ENCODE measurements at places on chromosomes 16 and 17.

GRCh38 chr17:37489197-37490001 is at the start of gene DUSP14:
Gene DUSP14, plus strand, starts transcription at chr17:37489891. Its CDS starts 22,382 bp downstream, at chr17:37512273.
- DNase-seq, result peak; percentile 80

DNA sequence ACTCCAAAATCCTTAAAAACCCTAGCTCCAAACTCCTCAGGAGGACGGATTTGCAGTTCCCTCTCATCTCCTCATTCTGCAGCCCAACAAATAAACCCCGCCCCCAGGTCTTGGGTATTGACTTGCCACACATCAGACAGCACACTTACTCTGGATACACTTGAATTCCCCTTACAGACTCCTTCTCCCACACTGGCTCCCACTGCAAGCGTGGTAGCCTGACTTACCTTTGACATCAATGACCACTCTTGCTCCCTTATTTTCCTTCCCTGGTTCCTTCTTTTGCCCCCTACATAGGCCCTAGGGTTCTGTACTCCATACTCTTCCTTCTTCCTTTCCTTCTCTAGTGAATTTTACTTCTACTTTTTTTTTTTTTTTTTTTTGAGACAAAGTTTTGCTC is 7.5 kb downstream of the RFFL start:
- DNase-seq, result no peak

DNA sequence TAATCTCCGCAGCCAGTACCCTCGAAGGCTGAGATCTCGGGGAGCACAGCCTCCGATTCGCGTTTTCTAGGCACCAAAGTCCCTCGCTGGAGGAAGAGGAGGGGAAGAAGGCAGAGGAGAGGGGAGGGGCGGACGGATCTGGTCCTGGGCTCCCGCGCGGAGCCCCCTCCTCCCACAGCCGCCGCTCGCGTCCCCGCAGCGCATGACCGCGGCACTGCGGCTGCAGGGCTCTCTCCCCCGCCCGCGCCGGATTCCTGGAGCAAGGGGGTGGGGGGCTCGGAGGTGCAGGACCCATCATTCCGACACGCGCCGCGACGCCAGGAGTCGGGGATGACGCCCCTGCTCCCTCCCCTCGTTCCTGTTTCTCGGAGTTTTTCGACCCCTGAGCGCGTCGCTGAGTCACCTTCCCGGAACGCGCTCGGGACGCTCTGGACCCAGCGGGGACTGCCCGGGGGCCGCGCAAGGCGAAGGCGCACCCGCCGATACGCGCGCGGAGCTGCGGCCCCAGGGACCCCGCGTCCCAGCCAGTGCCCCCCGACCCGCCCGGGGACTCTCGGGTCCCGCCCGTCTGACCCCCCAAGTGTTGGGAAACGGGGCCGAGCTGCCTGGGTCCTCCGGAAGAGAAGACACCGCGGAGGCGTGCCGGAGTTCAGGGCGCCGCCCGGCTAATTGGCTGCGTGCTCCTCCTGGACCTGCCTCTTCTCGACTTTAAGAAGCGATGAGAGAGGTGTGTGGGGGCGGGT is 1.4 kb upstream of the SPHK1 start:
- no peak for DNase-seq

DNA sequence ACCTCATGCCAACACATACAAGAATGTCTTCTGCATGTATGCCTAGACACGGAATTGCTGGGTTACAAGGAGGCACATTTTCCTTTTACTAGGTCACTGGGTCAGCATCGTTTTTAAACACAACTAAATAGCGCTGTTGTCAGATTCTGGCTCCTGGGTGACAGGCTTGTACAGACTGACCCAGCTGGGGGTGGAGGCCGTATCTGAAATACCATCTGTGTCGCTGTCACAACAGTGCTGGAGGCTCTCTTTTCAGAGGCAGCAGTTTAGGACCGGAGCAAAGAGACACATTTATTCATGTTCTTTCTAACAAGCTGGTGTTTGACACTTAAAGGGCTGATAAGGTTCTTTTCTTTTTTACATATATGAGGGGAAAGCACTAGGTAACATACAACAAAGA is 403.0 kb upstream of the ASIC2 start:
- no peak for DNase-seq

GRCh38 chr16:79600638-79601091 is at the start of gene MAF:
Gene MAF, minus strand, starts transcription at chr16:79600737. Its CDS starts 835 bp downstream, at chr16:79599902.
- peak; percentile 32 for DNase-seq

- no peak for DNase-seq
Observed at GRCh38 chr17:60091908-60092331, 13.2 kb upstream of the HEATR6 start.

- DNase-seq, result no peak
Observed at GRCh38 chr17:36824678-36825101, 112.6 kb upstream of the LHX1 start.

GRCh38 chr17:77511514-77512061 is 370.8 kb downstream of the SEC14L1 start:
- DNase-seq, result no peak

- no peak for DNase-seq
Observed at GRCh38 chr17:32871746-32872145, 5.2 kb downstream of the MYO1D start.

DNA sequence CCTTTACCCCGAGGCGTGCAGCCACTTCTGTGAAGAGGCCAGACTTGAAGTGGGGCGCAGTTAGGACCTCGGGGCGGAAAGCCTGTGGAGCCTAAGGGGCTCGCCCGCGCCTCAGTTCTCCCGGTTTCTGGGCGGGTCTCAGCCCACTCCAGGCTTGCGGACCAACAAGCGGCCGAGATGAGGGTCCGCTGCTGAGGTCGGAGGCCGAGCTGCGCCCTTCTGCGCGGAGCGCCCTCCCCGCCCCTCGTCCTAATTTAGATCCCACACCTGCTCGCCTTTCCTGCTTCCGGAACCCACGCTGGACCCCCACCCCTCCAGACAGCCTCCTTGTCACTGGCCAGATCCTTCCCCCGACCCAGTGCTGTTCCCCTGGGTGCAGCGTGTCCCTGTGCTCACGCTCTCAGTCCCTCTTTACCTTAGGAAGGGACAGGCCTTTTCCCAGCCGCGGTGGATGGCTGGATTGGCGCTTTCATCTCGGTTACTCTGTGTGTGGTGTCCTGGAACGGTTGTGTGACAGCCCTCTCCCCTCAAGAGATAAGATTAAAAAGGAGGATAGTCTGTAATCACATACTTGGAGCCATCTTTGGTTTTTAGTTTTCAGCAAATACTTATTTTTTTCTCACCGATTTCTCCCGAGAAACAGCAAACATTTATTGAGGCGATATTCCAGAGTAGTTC is 933 bp upstream of the ATXN7L3 start:
- peak; percentile 76 for DNase-seq

DNA sequence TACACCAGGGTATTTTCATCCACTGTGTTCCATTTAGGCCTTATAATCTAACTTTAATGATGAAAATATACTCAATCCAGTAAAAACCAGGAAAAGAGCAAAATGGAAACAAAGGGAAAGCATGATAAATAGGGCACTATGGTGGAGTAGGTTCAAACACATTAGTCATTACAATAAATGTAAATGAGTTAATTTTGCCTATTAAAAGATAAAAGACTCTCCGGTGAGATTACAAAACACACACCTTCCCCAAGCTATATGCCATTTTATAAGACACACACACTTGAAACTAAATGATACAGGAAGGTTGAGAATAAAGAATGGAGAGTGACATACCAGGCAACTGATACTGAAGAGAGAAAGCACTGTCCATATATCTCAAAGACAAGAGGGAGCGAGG is 10.0 kb downstream of the PPL start:
- no peak for DNase-seq

- no peak for DNase-seq
Observed at GRCh38 chr17:78769196-78769773, 12.8 kb downstream of the CYTH1 start.

- DNase-seq, result no peak
Observed at GRCh38 chr17:82092995-82093751, 4.9 kb downstream of the FASN start.

DNA sequence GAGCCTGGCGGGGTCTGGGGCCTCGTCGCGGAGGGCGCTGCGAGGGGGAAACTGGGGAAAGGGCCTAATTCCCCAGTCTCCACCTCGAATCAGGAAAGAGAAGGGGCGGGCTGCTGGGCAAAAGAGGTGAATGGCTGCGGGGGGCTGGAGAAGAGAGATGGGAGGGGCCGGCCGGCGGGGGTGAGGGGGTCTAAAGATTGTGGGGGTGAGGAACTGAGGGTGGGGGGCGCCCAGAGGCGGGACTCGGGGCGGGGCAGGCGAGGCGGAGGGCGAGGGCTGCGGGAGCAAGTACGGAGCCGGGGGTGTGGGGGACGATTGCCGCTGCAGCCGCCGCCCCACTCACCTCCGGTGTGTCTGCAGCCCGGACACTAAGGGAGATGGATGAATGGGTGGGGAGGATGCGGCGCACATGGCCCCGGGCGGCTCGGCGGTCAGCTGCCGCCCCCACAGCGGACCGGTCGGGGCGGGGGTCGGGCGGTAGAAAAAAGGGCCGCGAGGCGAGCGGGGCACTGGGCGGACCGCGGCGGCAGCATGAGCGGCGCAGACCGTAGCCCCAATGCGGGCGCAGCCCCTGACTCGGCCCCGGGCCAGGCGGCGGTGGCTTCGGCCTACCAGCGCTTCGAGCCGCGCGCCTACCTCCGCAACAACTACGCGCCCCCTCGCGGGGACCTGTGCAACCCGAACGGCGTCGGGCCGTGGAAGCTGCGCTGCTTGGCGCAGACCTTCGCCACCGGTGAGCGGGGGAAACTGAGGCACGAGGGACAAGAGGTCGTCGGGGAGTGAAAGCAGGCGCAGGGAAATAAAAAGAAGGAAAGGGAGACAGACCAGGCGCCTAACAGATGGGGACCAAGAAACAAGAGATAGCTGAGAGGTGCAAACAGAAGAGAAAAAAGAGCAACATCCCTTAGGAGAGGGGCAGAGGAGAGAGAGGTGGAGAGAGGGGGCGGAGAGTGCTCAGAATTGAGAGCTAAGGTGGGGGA is at the start of gene PNMT:
Gene PNMT (plus strand): TSS at position 509 of the 980 bp plus-strand sequence. CDS start 23 bp downstream, at position 532.
- peak; percentile 68 for DNase-seq

- no peak for DNase-seq
Observed at GRCh38 chr16:22353933-22354541, 20.4 kb downstream of the CDR2 start.

GRCh38 chr17:32659419-32659842 is 172.6 kb downstream of the CDK5R1 start:
- DNase-seq, result peak; percentile 70

DNA sequence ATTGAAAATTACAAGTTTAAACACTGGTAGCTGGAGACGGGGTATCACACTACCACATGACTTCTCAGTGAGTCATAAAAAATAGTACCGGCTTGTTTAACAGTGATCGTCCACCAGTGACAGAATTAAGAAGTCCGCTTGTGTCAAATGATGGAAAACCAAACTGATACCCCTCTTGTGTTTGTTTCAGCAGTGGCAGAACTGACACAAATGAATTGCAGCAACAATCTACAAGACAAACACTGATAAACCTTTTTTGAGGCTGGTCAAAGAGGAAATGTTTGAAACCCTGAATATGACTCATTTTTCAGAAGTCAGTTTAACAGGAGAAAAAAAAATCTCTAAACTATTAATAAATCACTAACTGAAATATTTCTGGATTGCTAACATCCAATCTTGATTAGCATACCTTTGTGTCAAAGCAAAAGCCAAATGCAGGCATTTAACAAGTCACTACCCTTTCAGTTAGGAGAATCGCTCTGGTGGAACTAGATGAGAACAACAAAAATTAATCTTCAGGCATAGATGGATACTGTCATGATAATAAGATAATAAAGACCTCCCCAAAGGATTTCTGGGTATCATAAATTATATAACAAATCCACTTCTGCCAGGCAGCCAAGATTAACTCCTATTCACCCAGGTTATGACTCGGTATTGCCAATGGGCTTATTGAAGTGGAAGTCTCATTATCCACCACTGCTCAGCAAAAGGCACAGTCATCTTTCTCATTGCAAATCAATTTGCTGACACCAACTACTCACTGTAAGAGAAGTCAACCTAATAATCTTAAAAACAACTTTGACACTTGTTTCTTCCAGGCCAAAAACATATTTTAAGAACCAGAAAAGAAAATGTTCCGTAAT is 20.8 kb downstream of the DCUN1D3 start:
- no peak for DNase-seq

- DNase-seq, result no peak
Observed at GRCh38 chr17:27366437-27366836, 72.5 kb downstream of the WSB1 start.

- DNase-seq, result no peak
Observed at GRCh38 chr16:79297296-79297695, 303.2 kb downstream of the MAF start.

DNA sequence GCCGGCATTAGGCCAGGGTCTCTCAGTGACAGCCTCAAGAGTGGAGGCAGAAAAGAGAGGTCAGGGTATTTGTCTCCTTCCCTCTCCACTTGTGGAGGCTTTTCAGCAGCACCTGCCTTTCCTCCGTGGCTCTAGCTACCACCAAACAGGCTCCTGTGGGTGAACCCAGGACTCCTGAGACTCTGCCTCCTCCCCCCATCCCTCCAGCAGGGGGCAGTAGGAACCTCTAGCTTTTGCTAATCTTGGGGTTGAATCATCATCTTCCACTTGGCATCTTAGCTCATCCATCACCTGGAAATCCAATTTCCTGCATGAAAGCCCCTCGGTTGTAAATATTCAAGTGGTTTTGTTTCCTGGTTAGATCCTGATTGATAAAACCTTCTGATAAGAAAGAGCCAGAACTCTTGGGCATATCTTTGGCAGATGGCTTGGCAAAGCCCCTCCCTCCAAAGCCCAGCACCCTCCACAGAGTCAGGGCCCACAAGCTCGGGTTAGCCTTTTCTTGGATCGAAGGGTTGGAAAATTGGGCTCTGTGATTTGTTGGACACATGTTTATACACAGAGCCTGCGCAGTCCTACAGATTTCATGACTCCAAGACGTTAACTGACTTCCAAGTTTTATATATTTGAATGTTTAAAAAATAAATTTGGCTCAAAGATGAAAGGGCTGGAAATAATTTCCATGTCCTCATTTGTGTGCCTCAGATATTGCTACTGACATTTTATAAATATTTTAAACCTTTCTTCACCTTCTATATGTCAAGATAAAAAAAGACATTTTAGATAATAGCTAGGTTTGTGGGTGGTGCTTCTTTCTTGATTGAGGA is 322.1 kb downstream of the MAP2K4 start:
- no peak for DNase-seq

- no peak for DNase-seq
Observed at GRCh38 chr17:81870981-81871386, at the start of gene ARHGDIA. Gene ARHGDIA, minus strand, starts transcription at chr17:81871337. Its CDS starts 1,407 bp downstream, at chr17:81869930.

DNA sequence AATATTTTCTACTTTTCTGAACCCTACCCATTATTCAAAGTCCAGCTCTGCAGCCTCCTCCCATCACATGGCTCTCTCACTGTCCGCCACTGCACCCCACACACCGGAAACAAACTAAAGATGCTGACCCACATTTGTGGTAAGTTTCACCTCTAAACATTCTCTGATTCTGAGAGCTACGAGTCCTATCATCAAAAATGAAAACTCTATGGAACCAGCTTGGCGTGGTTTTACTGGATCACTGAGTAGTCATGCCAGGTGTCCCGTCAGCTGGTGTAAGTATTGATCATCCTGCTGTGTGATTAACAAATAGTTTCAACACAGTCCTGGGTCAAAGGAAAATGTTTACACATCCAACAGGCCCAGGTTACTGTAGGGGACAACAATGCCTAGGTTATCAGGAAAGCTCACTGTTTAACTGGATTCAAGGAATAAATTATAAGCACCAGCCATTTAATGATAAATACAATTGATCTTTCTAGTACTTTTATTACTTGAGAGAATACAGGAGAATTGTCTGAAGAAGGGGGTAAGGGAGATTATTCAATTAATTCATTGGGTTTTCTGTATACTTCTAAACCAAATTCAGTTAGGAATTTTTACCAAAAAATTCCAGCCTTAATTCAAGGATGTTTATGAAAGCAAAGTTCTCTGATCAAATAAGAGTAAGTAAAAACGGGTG is 33.9 kb downstream of the CYTH1 start:
- DNase-seq, result no peak

Measured in SK-N-DZ (cell line).